ENCODE measurements at places on chromosomes 2 and 18.
A peak's percentile ranks its signal among the peaks of the same experiment; 100 is the strongest.

DNA sequence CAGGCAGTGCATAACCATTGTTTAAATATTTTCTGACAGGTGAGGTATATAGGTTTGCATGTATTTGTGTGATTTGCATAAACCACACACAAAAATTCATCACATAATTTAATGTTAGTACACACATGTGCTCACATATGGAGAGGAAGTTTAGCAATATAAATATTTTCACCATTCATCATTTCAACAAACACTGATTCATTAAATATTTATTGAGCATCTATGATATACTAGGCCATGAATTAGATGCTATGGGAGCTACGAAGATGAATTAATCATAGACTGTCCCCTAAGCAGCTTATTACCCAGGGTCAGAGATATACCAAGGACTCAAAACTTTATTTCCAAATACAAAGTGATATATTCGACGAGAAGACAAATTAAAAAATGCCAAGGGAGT lies 311.6 kb upstream of the PIK3C3 start:
- no peak for DNase-seq

DNA sequence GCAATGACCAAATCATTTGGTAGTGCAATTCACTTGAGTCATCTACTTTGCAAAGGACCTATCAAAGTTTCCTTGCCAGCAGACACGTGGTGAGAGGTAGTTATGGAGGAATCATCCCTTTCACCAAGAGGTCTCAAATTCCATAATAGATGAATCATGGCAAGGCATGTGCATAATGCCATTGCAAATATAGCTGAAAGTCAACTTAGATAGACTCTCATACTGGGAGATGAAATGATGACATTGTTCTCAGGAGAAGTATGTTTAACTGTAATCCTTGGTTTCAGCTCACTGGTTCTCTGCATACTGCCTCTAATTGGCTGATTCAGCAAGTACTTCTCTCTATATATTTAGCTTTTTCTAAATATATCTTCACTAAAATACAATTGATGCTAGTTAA lies 57.2 kb downstream of the CALCRL start:
- DNase-seq: peak; percentile 83

- no peak for DNase-seq
Observed at GRCh38 chr18:26794230-26795101, 71.0 kb downstream of the AQP4 start.

- DNase-seq: no peak
Observed at GRCh38 chr18:76169733-76170132, 325.3 kb downstream of the ZNF516 start.

DNA sequence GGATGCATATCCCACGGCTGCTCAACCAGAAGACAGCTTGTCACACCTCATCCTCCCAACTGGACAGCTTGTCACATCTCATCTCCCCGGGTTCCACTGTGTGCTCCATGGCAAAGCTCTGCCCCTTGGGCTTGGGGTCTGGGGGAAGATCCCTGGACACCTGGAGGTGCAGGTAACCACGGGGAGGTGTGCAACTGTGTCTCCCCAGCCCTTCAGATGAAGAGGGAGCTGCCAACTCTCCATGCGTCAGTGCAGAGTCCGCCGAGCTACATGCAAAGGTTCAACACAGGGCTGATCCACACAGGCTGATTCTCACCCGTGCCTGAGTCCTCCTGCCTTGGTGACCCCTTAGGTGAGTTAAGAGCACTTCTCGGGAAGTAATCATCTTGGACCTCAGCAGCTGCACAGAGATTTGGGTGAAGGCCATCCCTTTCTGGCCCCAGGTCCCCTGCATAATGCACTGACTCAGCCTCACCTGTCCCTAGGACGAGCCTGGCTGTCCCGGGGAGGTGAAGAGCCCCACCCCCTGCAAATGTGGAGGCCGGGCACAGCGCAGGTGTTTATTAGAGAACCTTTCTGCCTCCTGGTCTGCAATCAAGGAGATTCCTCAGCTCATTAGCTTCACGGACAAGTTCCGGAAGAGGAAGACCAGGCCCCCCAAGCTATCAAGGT lies 157.9 kb downstream of the PXDN start:
- no peak for DNase-seq

Measured in AG04449 (cell line).